ENCODE measurements at places on chromosomes 11 and 22.

GRCh38 chr22:25510876-25511275, 53.6 kb upstream of the GRK3 start:
- no peak for DNase-seq

DNA sequence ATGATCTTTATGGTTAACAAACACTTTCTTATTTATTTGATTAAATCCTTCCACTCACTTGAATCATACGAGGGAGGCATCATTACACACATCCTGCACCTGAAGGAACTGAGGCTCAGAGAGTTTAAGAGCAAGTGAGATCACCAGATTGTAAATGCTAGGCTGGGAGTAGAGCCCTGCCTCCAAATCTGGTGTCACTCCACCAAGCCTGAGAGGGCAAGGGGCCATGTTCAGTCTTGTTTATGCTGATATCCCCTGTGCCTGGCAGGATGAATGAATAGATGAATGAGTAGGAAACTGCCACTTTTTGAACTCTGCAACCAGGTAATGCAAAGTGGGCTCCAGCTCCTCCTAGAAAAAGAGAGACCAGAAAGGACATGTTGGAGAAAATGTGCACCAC, 59.1 kb downstream of the RASSF10 start:
- DNase-seq = no peak

- DNase-seq = no peak
Measured at GRCh38 chr11:8201644-8202365, 33.0 kb upstream of the RIC3 start.

DNA sequence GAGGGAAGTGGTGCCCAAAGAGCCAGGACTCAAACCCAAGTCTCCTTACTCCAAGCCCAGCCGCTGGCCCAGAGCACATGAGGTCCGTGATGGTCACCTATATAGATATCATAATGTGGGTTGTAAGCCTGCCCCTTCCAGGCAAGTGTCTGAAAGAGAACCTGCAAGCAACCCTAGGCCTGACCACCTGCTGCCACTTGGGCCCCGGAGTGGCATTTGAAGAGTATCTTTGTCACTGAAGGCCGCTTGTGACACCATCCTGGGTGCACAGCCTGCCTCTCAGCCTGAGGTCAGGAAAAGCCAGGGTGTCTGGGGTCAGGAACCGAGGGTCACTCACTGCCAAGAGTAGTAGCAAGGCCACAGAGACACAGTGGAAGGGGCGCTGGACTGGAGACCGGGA, 32.4 kb downstream of the OTOG start:
- no peak for DNase-seq

- peak; percentile 66 for DNase-seq
Measured at GRCh38 chr11:1515082-1516060, 28.8 kb upstream of the MOB2 start.

DNA sequence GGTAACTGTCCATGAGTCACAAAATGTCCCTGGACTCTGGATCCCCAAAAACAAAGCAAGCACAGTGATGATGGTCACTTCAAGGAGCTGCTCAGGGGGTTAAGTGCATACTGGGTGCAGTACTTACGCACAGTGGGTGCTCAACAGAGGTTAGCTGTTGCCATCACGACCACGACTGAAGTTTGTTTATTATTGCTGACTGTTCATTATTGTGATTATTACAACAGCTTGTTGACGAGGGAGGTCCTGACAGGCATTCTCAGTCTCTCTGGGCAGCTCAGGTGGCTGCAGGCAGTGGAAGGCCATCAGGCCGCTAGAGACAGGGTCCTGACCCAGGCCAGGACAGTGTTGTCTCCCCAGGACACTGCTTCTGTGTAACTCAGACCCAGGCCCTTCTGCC, 418.8 kb downstream of the SHANK2 start:
- no peak for DNase-seq

- no peak for DNase-seq
Measured at GRCh38 chr11:77440678-77441077, 33.2 kb downstream of the PAK1 start.
